Anterior cingulate cortex (tissue), 58 donors: ENCODE measurements at places on chromosomes 12 and 14.

DNA sequence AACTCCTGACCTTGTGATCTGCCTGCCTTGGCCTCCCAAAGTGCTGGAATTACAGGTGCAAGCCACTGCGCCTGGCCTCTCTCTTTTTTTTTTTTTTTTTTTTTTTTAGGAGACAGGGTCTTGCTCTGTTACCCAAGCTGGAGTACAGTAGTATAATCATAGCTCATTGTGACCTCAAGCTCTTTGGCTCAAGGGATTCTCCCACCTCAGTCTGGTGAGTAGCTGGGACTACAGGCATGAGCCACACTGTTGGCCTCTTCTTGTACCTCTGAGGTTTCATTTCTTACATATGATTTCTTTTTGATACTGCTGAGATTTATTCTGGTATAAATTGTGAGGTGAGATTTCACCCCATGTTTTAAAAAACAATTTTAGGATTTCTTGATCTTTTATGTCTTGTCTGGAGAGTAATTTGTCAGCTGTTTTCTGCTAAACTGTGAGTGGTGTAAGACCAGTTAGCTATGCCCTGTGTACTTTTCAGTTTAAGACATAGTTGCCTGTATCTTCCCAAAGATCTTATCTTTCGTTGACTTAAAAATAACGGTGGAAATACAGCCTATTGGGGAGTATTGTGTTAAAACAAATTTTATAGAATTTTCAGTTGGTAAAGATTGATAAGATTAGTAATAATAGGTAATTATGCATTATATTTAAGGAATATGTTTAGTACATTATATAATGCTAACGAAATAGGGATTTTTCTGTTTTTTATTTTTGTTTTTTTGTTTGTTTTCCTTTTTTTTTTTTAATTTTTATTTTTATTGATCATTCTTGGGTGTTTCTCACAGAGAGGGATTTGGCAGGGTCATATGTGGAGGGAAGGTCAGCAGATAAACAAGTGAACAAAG lies 31.7 kb downstream of the WDR20 start:
- no peak for DNase-seq

GRCh38 chr14:68146818-68147217 lies 327.2 kb downstream of the RAD51B start:
- DNase-seq: no peak

GRCh38 chr12:22991250-22991844 lies 366.4 kb downstream of the ETNK1 start:
- no peak for DNase-seq

GRCh38 chr14:68791078-68791901 lies 1.6 kb downstream of the ZFP36L1 start:
- DNase-seq: no peak

GRCh38 chr14:34231626-34232025 lies 230.4 kb downstream of the SPTSSA start:
- DNase-seq: no peak

- DNase-seq: no peak
Observed at GRCh38 chr14:69877492-69877891, 1.7 kb upstream of the SMOC1 start.

DNA sequence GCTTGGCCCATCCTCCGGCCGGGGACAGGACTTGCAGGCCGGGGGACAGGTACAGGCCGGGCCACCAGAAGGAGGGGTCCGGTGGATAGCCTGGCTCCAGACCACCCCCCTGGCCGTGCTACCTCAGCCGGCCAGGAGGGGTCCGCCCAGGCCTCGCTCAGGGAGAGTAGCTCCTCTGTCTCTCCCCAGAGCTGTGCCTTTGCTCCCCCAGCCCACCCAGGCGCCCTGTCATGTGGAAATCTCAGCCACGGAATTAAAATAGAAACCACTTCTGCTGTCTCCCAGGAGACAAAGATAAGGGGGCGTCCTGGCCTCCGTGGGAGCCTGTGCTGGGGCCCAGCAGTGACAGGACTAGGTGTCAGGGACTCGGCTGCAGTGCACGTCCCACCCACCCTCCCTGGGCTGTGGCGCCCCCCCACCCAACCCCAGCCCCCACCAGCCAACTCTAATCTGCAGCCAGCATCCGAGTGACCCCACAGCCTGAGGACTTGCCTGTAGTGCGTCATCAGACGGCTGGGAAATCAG lies 3.3 kb upstream of the CRIP2 start:
- DNase-seq: no peak
